ENCODE measurements at places on chromosomes 11 and 22.

DNA sequence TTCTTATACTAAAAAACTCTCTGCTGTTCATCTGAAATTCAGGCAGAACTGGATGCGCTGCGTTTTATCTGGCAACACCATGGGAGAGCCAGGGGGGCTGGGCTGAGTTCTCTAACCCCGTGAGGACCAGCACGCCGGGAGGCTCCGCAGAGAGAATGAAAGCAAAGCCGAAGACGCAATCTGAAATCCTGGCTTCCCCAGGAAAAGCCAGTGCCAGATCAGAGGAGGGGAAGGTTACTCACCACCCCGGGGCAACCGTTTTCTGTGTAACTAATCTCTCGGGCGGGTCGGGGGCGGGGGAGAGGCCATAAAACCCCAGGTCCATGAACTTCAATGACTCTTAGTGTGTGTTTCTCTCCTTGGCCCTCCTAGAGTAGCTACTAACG is 99.4 kb downstream of the SHANK2 start:
- no peaks in the 10 kb centered on the region for H3K4me1 ChIP-seq
- no peak overlapping the region for H3K27ac ChIP-seq
- DNase-seq, result no peak
- no peak overlapping the region for H3K4me3 ChIP-seq

DNA sequence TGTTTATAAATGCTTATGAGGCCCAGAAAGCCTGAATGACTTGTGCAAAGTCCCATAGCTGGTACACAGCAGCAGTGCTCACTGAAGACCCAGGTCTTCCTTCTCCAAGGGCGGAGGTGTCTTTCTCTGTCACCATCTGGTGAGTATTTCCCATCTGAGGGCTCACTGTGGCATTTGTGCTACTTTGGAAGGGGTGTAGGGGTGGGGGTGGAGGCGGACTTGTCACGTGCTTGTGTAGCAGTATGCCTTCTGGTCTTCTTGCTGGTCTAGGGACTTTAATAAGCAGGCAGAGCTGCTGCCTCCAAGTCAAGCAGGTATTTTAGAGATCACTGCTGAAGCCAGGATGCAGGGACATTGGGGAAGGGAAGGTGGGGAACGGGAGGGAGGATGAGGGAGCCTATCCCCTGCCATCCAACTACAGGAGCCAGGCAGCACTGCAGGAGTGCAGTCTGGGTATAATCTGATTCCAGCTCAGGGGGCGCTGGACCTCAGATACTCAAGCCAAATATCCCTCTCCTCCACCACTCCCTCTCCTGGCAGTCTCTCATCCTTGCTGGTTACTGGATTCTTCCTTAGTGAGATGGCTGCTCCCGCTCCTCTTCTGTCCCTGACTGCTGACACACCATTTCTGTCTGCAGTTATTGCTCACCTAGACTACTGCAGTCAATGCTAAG is 3.4 kb downstream of the ABCC8 start:
- DNase-seq, result no peak
- no peak overlapping the region for H3K4me3 ChIP-seq
- peaks cover 8% of the 10 kb centered on the region for H3K4me1 ChIP-seq

GRCh38 chr11:133896642-133897330 is 51.5 kb upstream of the SPATA19 start:
- no peaks in the 10 kb centered on the region for H3K36me3 ChIP-seq
- no peak overlapping the region for H3K27ac ChIP-seq
- DNase-seq, result no peak
- no peaks in the 10 kb centered on the region for H3K4me1 ChIP-seq

GRCh38 chr11:24161587-24161986 is 335.3 kb upstream of the LUZP2 start:
- H3K27me3 ChIP-seq, result no peaks in the 10 kb centered on the region
- no peaks in the 10 kb centered on the region for H3K36me3 ChIP-seq
- no peak overlapping the region for H3K27ac ChIP-seq
- DNase-seq, result no peak
- H3K4me3 ChIP-seq, result no peak overlapping the region
